ENCODE measurements at places on chromosomes 5 and 9. TPM values are rescaled to one million over a fixed set of nuclear protein-coding genes. Genes with fewer than 3 reads are reported as not detected.

- H3K27me3 ChIP-seq: no peaks in the 10 kb centered on the region
- DNase-seq: no peak
- H3K27ac ChIP-seq: no peak overlapping the region
- peaks cover 23% of the 10 kb centered on the region for H3K4me1 ChIP-seq
- H3K36me3 ChIP-seq: no peaks in the 10 kb centered on the region
- no peak overlapping the region for H3K4me3 ChIP-seq
Measured at GRCh38 chr5:154273963-154274827, 83.7 kb downstream of the GALNT10 start.

Gene IFNW1
- total RNA-seq: not detected

DNA sequence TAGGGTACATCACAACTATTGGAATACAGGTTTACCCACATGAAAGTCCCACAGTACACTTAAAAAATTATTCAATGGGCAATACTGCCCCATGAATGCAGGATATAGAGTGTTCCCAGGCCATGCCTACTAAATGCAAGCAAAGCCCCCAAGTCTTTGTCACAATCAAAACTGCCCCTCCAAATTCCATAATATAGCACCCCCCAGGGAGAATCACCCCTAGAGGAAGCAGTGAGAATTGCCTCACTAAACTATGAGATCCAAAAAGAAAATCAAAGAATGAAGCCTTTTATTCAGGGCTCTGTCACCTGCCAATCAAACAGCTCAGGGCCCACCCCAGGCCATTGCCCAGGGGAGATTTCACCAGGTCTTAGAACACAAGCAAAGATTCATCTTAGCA is 90.8 kb downstream of the ATPSCKMT start:
- no peak for DNase-seq
- no peak overlapping the region for H3K27ac ChIP-seq
- no peaks in the 10 kb centered on the region for H3K4me1 ChIP-seq
- H3K4me3 ChIP-seq: no peak overlapping the region
- no peaks in the 10 kb centered on the region for H3K27me3 ChIP-seq

DNA sequence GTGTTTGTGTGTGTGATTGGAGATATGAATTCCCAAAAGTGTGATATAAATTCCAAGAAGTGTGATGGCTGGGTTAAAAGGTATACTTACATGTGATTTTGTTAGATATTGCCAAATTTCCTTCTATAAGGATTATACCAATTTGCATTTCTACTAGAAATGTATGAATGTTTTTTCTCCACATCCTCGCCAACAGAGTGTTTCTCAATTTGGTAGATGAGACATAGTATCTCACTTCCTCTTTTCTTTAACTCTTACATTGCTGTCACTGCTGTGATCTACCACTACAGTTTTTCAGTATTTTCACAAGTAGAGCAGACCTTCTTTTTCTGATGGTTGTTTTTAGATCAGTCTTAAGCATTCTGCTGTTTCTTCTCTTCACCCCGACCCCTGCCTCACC is 111.3 kb downstream of the FER start:
- no peak overlapping the region for H3K4me3 ChIP-seq
- no peak overlapping the region for H3K27ac ChIP-seq
- H3K36me3 ChIP-seq: no peaks in the 10 kb centered on the region

GRCh38 chr9:134945509-134946275 is 28.0 kb upstream of the FCN1 start:
- no peak for DNase-seq
- H3K27ac ChIP-seq: no peak overlapping the region
- no peaks in the 10 kb centered on the region for H3K36me3 ChIP-seq
- H3K4me3 ChIP-seq: no peak overlapping the region
- H3K4me1 ChIP-seq: peaks cover 5% of the 10 kb centered on the region

DNA sequence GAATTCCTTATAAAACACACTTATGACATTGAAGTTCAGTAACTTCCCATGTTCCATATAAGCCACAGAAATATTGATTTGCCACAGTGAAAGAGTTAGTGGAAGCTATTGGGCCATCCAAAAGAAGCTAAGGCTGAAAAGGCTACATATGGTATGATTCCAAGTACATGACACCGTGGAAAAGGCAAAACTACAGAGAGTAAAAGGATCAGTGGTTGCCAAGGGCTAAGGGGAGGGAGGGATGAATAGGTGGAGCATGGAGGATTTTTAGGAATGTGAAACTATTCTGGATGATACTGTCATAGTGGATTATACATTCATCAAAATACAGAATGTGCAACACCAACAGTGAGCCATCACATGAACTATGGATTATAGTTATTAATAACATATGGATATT is 109.7 kb downstream of the F2RL2 start:
- DNase-seq: no peak
- H3K4me3 ChIP-seq: no peak overlapping the region
- H3K27ac ChIP-seq: no peak overlapping the region
- H3K27me3 ChIP-seq: no peaks in the 10 kb centered on the region

- no peaks in the 10 kb centered on the region for H3K27me3 ChIP-seq
- H3K27ac ChIP-seq: no peak overlapping the region
- DNase-seq: no peak
- H3K4me1 ChIP-seq: peaks cover 65% of the 10 kb centered on the region
- no peaks in the 10 kb centered on the region for H3K36me3 ChIP-seq
Measured at GRCh38 chr9:136566901-136567300, 21.1 kb upstream of the NOTCH1 start.

- H3K4me1 ChIP-seq: peaks cover 5% of the 10 kb centered on the region
- DNase-seq: no peak
- H3K36me3 ChIP-seq: peaks cover 6% of the 10 kb centered on the region
- no peak overlapping the region for H3K27ac ChIP-seq
Measured at GRCh38 chr9:19281801-19282200, 51.3 kb downstream of the DENND4C start.
